Aorta (tissue), 5 donors: ENCODE measurements at places on chromosomes 12 and 14.

- H3K4me3 ChIP-seq: no peak overlapping the region
- H3K27ac ChIP-seq: no peak overlapping the region
- no peaks in the 10 kb centered on the region for H3K4me1 ChIP-seq
- DNase-seq: no peak
- H3K27me3 ChIP-seq: no peaks in the 10 kb centered on the region
- H3K36me3 ChIP-seq: peaks cover 3% of the 10 kb centered on the region
Measured at GRCh38 chr12:110546339-110546738, 36.8 kb downstream of the PPTC7 start.

DNA sequence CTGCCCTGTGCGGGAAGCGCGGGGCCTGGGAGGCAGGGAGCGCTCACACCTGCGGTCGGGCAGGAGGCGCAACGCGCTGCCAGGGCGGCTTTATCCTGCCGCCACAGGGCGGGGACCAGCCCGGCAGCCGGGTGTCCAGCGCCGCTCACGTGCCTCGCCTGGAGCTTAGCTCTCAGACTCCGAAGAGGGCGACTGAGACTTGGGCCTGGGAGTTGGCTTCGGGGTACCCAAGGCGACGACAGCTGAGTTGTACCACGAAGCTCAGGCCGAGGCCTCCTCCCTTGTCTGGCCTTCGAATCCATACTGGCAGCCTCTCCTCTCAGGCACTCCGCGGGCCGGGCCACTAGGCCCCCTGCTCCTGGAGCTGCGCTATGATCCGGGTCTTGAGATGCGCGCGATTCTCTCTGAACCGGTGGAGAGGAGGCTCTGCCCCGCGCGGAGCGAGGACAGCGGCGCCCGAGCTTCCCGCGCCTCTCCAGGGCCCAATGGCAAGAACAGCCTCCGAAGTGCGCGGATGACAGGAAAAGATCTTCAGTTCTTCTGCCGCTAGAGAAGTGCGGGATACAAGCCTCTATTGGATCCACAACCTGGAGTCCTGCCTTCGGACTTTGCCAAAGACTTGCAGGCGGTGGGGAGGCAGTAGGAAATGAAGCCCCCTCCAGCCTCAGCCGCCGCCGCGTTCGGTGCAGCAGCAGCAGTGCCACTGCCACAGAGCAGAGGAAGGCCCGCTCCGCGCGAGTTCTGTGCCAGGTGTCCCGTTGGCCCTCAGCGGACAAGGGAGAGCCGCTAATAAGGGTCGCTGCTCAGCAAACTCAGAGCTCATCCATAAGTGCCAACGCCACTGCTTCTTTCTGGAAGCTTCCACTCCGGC lies 6.8 kb downstream of the SIX1 start:
- H3K27ac ChIP-seq: no peak overlapping the region
- no peak for DNase-seq
- H3K4me1 ChIP-seq: no peaks in the 10 kb centered on the region

DNA sequence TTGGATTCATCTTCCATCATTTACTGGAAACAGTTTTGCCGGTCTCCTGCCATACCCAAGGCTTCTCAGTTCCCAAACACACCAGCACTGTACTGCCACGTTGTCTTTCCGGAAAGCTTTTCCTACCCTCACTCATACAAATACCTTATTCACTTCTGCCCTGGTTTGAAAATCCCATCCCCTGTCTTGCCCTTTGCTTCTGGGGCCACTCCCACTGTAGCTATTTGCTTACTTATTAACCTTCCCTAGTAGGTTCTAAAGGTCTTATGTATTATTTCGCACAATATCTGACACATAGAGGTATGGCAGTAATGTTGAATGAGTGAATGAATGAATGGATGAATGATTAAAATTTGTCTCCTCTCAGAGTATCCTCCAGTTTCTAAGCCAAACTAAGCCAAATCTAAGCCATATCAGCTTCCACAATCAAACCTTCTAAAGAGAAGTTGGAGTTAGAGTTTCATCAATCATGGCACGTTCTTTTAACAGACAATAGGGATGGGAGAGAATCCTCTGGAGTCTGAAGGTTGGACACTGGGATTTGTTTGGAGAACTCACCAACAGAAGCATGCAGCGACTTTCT lies 18.6 kb downstream of the TSPAN8 start:
- H3K27ac ChIP-seq: no peak overlapping the region
- no peaks in the 10 kb centered on the region for H3K36me3 ChIP-seq

DNA sequence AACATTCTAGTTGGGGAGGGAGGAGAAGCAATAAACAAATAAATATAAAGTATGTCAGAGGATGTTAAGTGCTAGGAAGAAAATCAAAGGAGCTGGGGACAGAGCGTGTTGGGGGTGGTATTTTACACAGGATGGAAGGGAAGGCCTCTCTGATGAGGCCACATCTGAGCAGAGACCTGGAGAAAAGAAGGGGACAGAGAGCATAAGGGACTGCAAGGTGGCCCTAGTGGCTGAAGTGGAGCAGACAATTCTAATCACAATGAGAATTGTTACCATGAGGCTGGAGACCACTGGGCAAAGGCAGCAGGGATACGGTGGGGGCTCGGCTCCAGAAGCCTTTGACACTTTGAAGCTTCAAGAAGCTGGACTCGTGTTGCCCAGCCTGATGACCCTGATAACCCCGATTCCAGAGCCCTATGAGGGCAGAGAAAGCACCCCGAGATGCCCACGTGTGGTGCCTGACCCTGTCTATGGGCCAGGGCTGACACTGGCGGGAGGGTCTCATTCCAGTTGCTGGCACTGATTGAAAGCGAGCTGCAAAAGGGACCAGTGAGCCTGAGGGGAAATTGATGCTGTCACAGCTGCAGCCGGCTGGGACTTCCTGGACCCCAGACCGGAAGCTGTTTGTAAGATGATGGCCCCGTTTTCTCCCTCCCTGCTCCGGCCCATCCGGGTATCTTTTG lies 169.1 kb downstream of the RBM19 start:
- no peaks in the 10 kb centered on the region for H3K4me1 ChIP-seq
- H3K4me3 ChIP-seq: no peak overlapping the region
- no peak for DNase-seq
- no peak overlapping the region for H3K27ac ChIP-seq

DNA sequence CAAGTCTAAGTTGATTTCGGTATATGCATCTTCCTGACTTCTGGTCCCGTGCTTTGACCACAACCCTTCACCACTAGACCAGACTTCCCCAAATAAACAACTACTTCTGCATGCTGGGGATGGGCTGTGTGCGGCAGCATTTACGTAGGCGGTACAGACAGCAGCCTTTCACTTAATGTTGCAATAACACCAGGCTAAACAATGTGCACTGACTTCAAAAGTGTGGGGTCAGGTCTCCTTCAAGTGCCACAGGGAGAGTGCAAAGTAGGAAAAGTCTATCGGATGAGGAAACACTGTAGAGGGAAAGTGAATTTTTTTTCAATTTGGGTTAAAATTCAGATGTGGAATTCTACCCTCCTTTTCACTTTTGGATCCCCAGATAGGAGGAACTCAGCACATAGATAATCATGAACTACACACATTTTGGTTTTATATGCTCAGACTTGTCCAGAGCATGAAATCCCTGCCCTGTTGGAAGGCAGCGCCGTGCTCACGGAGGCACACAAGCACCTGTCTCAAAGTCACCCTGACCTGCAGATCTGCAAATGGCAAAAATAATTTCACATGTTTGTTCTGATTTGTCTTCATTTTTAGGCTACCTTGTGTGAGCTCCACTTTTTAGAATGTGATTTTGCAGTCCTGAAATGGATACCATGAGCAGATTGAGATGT lies 3.6 kb upstream of the FOS start:
- no peak overlapping the region for H3K27ac ChIP-seq
- no peak overlapping the region for H3K4me3 ChIP-seq
- no peaks in the 10 kb centered on the region for H3K4me1 ChIP-seq
- peaks cover 2% of the 10 kb centered on the region for H3K27me3 ChIP-seq
- DNase-seq: peak; percentile 88
- no peaks in the 10 kb centered on the region for H3K36me3 ChIP-seq

DNA sequence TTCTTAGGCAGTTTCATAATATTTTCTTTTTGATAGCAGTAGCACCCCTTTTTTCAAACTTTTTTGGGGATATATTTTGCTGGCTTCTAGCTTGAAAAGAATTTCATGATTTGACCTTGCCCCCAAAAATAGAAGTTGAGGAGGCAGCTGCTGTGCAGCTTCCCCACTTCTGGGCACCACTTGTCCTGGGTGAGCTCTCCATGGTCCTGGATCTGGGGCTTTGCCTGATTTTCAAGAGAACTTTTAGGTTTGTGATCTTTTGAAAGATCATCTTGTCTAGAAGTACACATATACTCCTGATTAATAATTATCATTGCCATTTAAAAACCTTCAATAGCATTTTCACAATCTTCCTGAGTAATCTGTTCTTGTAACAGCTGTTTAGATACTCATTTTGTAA lies 271.6 kb downstream of the NPAS3 start:
- no peak overlapping the region for H3K27ac ChIP-seq
- no peaks in the 10 kb centered on the region for H3K27me3 ChIP-seq
- H3K4me1 ChIP-seq: no peaks in the 10 kb centered on the region
- no peak for DNase-seq
- H3K36me3 ChIP-seq: no peaks in the 10 kb centered on the region

GRCh38 chr14:96176811-96177211 lies 27.8 kb upstream of the BDKRB2 start:
- no peaks in the 10 kb centered on the region for H3K27me3 ChIP-seq
- no peaks in the 10 kb centered on the region for H3K36me3 ChIP-seq
- H3K27ac ChIP-seq: no peak overlapping the region
- no peaks in the 10 kb centered on the region for H3K4me1 ChIP-seq
- no peak for DNase-seq

DNA sequence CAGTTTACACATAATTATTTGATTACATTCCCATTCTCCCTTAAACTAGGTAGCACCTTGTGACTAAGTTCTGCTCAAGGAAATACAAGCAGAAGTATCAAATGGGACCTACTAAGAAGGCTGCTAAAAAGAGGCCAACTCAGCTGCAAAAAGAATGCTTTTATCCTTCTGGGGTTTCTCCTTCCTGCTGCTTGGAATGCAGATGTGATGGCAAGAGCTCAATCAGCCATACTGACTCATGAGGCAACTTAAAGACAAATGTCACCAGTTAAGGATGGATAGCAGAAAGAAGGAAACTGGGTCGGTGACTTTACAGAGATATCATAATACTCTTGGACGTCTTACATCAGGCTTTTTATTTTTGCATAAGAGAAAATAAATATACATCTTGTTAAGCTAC lies 38.0 kb upstream of the RAP1B start:
- no peaks in the 10 kb centered on the region for H3K36me3 ChIP-seq
- H3K27ac ChIP-seq: no peak overlapping the region
- no peak for DNase-seq
- H3K4me1 ChIP-seq: no peaks in the 10 kb centered on the region

DNA sequence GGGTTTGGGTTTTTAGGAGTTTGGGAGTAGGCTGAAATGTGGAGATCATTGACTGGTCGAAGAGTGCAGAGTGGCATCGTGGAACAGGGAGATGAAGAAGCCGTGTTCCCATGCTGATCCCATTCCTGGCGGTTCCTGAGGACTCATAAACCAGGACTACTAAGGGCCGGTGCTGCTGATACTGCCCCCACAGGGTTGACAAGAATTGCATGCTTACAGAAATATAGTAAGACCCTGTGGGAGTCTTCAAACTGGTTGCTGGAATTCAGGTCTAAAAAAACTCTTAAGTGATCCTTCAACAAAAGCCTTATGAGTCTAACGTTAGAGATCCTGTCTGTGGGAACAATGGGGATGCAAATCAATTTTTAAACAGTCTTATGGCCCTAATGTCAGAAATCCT lies 64.0 kb upstream of the ARHGAP5 start:
- H3K4me1 ChIP-seq: no peaks in the 10 kb centered on the region
- no peaks in the 10 kb centered on the region for H3K27me3 ChIP-seq
- DNase-seq: no peak
- no peaks in the 10 kb centered on the region for H3K36me3 ChIP-seq

DNA sequence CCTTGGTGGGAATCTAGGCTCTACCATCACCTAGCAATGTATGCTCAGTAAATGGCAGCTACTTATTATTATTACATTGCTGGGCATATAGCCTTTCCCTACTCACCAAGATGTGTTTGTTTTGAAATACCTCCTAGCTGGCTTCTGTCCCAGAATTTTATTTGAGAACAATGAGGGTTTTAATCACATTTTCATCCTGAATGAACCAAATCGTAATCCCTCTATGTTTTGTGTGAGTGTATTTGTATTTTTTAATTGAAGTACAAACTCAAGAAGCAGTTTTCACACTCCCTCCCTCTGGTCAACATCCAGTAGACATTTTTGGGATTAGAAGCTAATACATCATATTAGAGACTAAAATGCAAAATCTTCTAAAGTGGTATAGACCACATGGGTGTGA lies 7.6 kb downstream of the SLC7A8 start:
- DNase-seq: no peak
- H3K4me3 ChIP-seq: no peak overlapping the region
- H3K4me1 ChIP-seq: peaks cover 2% of the 10 kb centered on the region

GRCh38 chr14:99777951-99778350 lies 15.3 kb upstream of the EML1 start:
- no peaks in the 10 kb centered on the region for H3K27me3 ChIP-seq
- H3K27ac ChIP-seq: no peak overlapping the region
- H3K4me3 ChIP-seq: no peak overlapping the region
- no peak for DNase-seq
- H3K36me3 ChIP-seq: no peaks in the 10 kb centered on the region

DNA sequence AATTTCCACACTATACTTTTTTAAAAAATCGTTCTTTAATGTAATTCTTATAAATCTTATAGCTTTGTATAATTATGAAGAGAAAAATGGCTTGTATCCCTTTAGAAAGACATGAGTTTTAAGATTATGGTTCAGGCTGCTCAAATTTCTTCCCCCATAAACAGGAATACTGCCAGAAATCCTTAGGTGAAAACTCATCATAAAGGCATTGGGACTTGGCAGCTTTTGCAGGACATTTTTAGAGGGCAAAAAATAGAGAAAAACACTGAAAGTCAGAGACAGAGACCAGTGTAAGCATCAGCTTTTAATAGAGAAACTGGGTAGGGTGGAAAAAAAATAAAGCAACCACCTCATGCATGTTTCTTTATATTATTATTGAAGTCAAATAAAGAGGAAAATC lies 29.1 kb downstream of the LRRK2 start:
- no peak for DNase-seq
- H3K4me3 ChIP-seq: no peak overlapping the region
- peaks cover 3% of the 10 kb centered on the region for H3K36me3 ChIP-seq
- H3K27me3 ChIP-seq: no peaks in the 10 kb centered on the region

DNA sequence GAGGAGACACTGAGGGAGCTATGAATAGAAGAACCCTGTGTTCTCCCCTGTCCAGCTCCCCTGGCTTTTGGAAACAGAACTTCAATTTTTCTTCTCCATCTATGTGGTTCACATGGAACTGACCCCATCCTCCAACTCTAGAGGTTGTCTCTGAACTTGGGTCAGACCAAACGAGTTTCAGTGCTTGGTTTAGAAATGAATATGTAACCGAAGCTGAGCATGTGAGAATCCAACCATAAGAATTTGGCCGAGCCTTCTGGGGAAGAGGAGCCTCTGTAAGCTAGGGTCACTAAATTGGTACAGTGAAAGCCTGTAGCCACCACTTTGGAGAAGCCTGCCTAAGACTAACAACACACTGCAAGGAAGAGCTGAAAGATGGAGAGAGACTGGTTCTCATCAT lies 464.4 kb downstream of the ZFP36L1 start:
- no peak overlapping the region for H3K27ac ChIP-seq
- no peaks in the 10 kb centered on the region for H3K36me3 ChIP-seq
- H3K27me3 ChIP-seq: no peaks in the 10 kb centered on the region

GRCh38 chr12:31120392-31121008 lies 46.8 kb downstream of the DDX11 start:
- no peaks in the 10 kb centered on the region for H3K36me3 ChIP-seq
- no peak overlapping the region for H3K4me3 ChIP-seq
- no peak for DNase-seq

- H3K27me3 ChIP-seq: no peaks in the 10 kb centered on the region
- H3K4me3 ChIP-seq: no peak overlapping the region
- DNase-seq: no peak
Measured at GRCh38 chr12:79367032-79367589, 323.7 kb downstream of the PAWR start.
